ENCODE measurements at places on chromosomes 2 and 18.

DNA sequence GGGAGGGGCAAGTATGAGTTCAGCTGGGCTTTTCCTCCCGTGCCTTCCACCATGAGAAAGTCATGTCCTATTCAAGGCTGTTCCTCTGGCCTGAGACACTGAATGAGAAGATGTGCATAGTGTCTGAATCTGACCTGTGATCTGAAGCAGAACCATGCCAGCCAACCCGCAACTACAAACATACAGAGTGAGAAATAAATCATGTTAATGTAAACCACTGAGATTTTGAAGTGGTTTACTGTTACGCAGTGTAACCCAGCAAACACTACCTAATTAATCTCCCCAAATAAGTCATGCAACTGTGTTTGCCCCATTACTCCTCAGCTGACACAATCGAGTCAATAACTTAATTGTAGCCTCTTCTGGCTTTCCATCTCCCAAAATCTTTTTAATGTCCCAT, 49.2 kb downstream of the METTL4 start:
- no peak for DNase-seq

- no peak for DNase-seq
Measured at GRCh38 chr2:215504547-215504946, 68.7 kb upstream of the FN1 start.

- DNase-seq: no peak
Measured at GRCh38 chr2:148110184-148110583, 89.3 kb downstream of the MBD5 start.

DNA sequence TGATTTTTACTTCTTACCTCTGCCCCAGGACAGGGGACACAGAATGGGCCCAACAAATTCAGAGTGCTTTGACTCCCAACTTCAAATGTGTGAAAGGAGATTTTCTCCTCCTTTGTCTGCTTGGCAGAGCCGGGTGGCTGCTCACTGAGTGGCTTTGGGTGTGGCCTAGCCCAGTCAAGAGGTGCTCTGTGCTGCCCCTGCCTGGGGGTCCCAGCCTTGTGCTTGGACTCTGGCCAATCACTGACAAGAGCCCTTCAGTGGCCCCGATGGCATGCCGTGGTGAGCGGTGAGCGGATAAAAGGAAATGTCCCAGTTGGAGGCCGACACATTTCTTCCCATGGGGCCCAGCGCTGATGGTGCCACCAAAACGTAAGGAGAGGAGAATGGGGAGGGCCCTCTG, 259.2 kb downstream of the CELF4 start:
- no peak for DNase-seq

DNA sequence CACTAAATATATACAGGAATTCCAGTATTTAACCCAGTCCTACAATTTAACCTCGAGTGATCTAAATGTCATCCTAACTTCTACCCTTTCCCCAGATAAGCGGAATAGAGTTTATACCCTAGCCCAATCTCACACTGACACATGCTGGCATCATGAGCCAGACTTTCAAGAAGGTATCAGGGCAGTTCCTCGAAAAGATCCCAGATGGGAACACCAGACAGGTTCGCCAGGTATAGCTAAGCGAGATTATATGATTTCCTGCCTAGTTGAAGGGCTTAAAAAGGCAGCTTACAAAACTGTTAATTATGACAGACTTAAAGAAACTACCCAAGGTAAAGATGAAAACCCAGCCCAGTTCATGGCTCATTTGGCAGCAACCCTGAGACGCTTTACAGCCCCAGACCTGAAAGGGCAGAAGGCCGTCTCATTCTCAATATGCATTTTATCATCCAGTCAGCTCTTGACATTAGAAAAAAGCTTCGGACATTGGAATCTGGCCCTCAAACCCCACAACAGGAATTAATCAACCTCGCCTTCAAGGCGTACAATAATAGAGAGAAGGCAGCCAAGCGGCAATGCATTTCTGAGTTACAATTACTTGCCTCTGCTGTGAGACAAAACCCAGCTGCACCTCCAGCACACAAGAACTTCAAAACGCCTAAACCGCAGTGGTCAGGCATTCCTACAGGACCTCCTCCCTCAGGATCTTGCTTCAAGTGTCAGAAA, 668.2 kb upstream of the PKDCC start:
- no peak for DNase-seq

Data from activated T-helper 1 cell treated with Interleukin-2 at 50 U/mL for 16 hours (primary cell).